ENCODE measurements at places on chromosomes 4 and X.

DNA sequence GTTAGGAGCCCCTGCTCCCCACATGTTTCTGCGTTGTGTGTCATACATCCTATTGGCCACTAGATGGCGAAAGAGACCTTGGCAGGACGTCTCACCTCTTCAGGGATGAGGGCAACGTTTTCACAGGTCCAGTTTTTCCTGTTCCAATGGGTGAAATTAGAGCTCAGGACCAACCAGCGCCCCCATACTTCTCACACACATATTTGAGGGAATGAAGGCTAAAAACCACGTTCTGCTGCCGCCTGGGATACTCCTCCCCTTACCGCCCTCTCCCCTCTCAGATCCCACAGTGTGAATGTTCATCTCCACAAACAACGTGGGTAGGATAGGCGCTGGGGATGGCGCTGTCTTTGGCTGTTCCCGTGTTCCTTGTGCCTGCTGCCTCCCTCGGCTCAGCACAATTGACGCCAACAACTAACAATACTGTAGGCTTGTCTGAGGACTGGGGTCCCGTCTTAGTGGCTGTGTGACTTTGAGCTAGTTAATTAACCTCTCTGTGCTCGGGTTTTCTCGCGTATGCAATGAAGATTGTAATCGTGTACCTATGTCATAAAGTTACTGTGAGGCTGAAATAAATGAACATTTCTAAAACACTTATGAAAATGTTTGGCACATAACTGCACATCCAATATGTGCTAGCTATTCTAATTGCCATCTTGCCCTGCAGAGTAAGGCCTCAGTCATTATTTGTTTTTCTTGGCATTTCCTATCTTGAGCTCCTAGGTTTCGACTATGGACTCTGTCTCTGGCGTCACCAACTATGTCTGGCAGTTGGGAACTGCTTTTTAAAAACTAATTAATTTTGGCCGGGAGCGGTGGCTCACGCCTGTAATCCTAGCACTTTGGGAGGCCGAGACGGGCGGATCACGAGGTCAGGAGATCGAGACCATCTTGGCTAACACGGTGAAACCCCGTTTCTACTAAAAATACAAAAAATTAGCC, 181.3 kb upstream of the STK26 start:
- DNase-seq, result peak; percentile 32

GRCh38 chrX:151974336-151975227, at the start of gene GABRE:
Gene GABRE, minus strand, starts transcription at chrX:151974676. Its CDS starts 51 bp downstream, at chrX:151974625.
- no peak for DNase-seq

DNA sequence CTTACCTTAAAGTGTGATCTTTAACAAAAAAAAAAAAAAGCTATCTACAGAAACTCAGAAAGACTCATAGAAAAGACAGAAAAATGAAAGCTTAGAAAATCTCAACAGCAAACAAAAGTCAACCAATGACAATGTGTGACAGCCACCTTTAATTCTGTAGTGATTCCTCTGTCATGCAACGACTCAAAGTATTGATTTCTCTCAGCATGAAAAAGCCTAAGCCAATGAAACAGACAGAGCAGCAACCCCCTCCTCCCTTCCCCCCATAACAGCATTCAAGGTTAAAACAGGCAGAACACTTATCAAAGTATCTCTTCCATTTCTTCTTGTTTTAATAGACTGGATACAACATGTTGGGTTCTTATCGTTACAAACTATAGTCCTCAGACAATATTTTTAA, 112.5 kb downstream of the MAB21L2 start:
- DNase-seq, result no peak

DNA sequence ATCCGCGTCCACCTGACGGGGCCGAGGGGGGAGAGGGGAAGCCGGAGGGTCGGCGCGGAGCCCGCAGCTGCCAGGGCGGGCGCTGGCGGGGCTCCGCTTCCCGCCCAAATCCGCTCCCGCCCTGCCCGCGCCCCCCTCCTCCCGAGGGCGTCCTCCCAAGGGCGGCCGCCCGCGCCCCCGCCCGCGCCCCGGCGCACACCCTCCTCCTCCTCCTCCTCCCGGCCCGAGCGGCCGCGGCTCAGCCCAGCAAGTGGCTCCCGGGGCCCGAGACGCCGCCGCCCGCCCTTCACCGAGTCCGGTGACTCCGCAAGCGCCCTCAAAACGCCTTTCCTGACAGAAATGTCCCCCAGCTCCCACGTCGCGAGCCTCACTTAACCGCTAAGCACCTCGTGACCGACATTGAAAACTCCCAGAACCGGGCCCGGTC, 487 bp downstream of the HMGB2 start:
- peak; percentile 36 for DNase-seq

GRCh38 chr4:159341522-159341921, 238.6 kb downstream of the RAPGEF2 start:
- no peak for DNase-seq
